Activated naive CD4-positive, alpha-beta T cell treated with anti-CD3 and anti-CD28 coated beads, Interleukin-2, amount 10 ng/mL, durations not matched to agents 7 days and 5 days (primary cell): ENCODE measurements at places on chromosomes 11 and 22.

DNA sequence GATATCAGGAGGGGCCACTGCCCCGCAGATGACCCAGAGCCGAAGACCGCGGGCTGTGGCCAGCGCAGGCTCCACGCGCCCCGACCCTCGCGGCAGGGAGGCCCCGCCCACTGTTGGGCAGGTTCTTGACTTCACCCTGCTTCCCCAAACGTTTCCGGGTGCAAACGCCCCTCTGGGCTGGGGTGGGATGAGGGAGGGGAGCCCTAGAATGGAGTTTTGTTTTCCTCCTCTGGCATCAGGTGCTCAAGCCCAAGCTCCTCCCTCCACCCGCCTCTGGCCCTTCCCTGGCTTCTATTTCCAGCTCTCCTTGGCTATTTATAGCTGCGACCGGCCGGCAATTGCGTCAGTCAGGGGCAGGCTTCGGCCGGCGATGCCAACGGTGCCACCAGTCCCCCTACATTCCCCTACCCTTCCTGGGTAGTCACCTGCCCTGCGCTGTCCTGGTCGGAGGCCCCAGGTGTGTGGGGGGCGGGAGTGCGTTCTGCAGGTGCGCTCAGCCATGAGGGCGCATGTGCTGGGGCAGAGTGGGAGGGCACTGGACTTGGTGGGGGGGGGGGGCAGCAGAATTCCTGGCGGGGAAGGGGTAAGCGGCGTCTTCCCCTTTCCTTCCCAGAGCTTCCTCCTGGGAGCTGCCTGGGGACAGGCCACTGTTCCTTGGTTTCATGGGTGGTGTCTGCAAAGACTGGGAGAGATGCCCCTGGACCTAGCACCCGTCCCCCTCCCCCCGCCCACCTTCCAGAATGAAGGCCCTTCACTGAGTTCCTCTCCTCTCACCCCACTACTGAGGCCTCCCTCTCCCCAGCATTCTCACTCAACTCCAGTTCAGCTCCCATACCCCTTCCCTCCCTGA lies 23.6 kb downstream of the DUSP8 start:
- DNase-seq: no peak
- H3K36me3 ChIP-seq: no peaks in the 10 kb centered on the region
- H3K4me3 ChIP-seq: no peak overlapping the region
- peaks cover 3% of the 10 kb centered on the region for H3K4me1 ChIP-seq

- no peaks in the 10 kb centered on the region for H3K4me1 ChIP-seq
- no peak overlapping the region for H3K27ac ChIP-seq
- H3K4me3 ChIP-seq: no peak overlapping the region
- no peaks in the 10 kb centered on the region for H3K36me3 ChIP-seq
Observed at GRCh38 chr11:103676413-103676812, 360.0 kb upstream of the DDI1 start.

- H3K36me3 ChIP-seq: no peaks in the 10 kb centered on the region
- no peak for DNase-seq
- no peaks in the 10 kb centered on the region for H3K27me3 ChIP-seq
- no peaks in the 10 kb centered on the region for H3K4me1 ChIP-seq
Observed at GRCh38 chr11:1444823-1445422, 41.7 kb downstream of the MOB2 start.

DNA sequence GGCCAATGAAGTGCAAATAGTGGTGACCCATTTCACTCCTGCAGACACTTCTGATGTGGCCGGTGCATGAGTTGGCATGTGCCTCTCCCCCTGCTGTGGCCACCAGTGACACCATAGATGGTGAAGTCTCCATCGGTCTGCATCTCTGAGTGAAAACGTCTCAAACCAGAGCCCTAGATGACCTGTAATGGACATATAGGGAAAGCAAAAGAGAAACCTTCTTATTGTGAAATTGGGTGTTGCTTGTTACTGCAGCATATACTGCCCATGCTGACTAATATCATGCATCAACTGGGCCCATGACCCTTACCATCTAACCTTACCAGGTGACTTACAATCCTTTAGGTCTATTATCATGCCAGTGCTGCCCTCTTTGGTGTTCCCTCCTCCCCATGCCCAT lies 11.7 kb upstream of the VPS37C start:
- H3K4me1 ChIP-seq: peaks cover 24% of the 10 kb centered on the region
- H3K27me3 ChIP-seq: peaks cover 40% of the 10 kb centered on the region
- H3K4me3 ChIP-seq: no peak overlapping the region
- no peak overlapping the region for H3K27ac ChIP-seq

DNA sequence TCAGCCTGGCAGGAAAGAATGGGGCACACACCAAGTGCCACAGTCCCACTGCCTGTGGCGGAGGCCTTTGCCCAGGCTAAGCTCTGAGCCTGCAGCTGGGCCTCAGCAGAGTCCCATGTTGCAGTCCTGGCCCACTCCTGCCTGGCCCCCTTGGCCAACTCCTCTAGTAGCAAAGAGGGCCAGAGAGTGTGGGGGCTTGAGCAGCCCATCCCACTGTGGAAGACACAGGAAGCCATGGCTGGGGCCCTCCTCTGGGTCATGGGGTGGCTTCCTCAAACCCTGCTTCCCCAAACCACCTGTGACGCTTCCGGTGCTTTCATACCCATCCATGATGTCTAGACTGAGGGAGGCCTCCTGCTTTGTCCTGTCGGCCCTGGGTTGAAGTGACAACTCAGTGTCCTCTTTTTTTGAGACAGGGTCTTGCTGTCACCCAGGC lies 5.8 kb downstream of the RPS19BP1 start:
- peaks cover 73% of the 10 kb centered on the region for H3K36me3 ChIP-seq
- peak overlapping the region; percentile 81 for H3K27ac ChIP-seq
- no peak overlapping the region for H3K4me3 ChIP-seq
- peaks cover 93% of the 10 kb centered on the region for H3K4me1 ChIP-seq

DNA sequence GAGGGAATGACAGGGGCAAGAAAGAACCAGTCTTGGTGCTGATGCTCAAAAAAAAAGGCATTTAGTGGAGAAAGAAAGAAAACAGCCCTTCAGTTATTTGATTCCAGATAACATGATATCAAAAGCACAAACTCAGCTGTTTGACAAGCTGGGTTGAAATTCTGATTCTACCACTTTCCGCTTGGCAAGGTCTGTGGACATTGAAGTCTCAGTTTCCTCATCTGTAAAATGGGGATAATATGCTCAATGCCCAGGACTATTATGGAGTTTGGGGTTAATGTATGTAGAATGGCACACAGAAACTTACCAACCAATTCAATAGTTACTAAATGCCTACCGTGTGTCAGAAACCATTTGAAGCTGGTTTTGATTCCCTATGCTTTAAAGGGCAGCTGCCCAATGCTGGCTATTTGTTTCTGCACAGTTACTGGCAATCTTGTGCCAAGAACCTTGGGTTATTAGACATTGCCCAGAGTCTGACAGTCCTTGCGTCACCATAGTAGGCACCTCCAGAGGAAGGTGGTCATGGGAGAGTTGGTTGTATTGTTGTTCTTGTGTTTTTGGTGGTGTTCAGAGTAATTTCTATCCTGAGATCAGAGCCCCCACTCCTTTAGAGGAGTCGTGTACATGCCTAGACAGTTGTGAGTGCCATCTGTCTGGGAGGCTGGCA lies 19.5 kb downstream of the ELF5 start:
- no peak overlapping the region for H3K27ac ChIP-seq
- H3K4me1 ChIP-seq: no peaks in the 10 kb centered on the region
- H3K4me3 ChIP-seq: no peak overlapping the region
- no peak for DNase-seq
- no peaks in the 10 kb centered on the region for H3K36me3 ChIP-seq

- no peaks in the 10 kb centered on the region for H3K36me3 ChIP-seq
- DNase-seq: no peak
- H3K4me3 ChIP-seq: no peak overlapping the region
Observed at GRCh38 chr11:37184326-37184725, 586.3 kb upstream of the RAG2 start.

DNA sequence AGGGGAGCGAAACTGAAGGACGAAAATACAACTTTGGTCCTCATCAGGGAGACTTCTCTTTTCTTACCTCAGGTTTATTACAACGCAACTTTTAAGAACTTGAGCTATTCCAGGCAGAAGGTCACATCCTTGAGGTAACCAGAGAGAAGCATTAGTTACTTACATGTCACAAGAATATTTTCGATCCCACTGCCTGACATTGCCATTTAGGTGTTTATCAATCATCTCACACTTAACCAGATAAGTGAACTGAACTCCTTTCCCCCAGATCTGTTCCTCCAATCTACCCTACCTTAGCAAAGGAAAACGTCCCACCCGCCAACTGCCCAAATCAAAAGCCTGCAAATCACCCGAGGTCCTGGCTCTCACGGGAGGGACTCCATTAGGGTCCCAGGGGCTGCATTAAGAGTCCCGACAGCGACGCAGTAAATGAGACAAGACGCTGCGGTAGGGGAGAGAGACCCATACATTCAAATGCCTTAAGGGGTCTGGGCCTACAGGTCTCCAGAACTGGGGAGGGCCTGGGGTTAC lies 734 bp downstream of the ZNF280B start:
- H3K36me3 ChIP-seq: peaks cover 16% of the 10 kb centered on the region
- DNase-seq: no peak
- peaks cover 7% of the 10 kb centered on the region for H3K27me3 ChIP-seq

- DNase-seq: no peak
- peaks cover 16% of the 10 kb centered on the region for H3K27me3 ChIP-seq
- no peak overlapping the region for H3K4me3 ChIP-seq
- H3K36me3 ChIP-seq: no peaks in the 10 kb centered on the region
- no peaks in the 10 kb centered on the region for H3K4me1 ChIP-seq
Observed at GRCh38 chr11:45278714-45279113, 7.4 kb downstream of the SYT13 start.

GRCh38 chr11:31903225-31904074 lies 92.3 kb upstream of the PAX6 start:
- no peaks in the 10 kb centered on the region for H3K36me3 ChIP-seq
- DNase-seq: no peak
- H3K27ac ChIP-seq: no peak overlapping the region
- H3K27me3 ChIP-seq: peaks cover 8% of the 10 kb centered on the region

DNA sequence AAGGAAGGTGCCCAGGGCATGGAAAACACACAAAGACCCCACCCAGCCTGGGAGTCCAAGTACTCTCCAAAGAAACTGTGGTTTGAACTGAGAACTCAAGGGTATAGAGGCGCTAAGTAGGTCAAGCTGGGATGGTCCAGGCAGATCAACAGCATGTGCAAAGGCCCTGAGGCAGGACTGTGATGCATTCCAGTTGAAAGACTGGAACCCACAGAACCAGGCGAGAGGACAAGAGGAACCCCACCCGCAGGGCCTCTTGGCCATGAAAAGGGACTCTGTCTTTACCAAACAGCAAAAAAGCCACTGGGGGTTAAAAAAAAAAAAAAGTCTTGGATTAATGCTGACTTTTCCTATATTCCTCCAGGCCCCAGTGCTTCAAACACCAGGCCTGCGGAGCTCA lies 14.3 kb downstream of the CARD10 start:
- no peaks in the 10 kb centered on the region for H3K36me3 ChIP-seq
- H3K4me1 ChIP-seq: peaks cover 17% of the 10 kb centered on the region
- H3K27me3 ChIP-seq: peaks cover 63% of the 10 kb centered on the region
- DNase-seq: no peak
- H3K27ac ChIP-seq: no peak overlapping the region

DNA sequence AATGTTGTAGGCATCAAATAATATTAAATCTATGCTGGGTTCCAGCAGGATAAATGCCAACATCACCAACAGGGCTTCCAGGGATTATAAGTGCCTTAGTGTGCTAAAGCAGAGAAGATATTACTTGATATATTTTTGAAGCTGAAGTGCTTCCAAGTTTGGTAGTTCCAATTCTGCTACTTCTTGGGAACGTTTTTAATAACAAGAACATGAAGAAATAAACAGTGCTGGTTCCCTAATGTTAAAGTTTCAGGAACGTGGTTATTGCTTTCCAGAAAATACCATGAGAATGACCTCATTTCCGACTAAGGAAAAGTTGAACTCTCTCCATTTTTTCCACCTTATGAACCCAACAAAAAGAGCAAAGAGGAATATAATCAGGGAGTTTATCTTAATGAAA lies 4.6 kb upstream of the RNF185 start:
- no peak overlapping the region for H3K4me3 ChIP-seq
- peaks cover 32% of the 10 kb centered on the region for H3K27me3 ChIP-seq
- peaks cover 10% of the 10 kb centered on the region for H3K4me1 ChIP-seq
- no peak overlapping the region for H3K27ac ChIP-seq

DNA sequence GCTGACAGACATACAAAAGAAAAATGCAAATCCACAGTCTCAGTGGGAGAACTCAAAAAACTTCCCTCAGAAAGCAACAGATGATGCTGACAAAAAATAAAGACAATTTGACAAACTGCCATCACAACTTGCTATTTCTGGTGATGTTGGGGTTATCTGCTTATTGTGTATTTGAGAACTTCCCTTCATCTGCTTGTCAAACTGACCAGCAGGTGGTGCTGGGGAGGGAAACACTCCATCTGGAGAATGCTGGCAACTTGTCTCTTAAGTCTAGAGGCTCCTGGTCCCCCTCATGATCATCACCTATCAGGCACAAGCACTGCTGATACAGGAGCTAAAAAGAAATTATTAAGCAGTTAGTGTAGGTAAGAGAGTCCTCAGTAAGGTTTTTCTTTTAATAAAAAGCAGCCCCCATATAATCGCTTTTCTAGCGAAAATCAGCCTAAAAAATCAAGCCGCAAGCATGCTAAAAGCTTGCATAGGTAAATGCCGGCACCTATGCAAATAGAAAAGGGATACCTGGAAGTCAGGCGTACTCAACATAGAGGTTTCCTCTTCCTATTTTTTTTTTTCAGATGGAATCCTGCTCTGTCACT lies 9.8 kb upstream of the FAM111B start:
- H3K4me3 ChIP-seq: no peak overlapping the region
- H3K36me3 ChIP-seq: no peaks in the 10 kb centered on the region
- no peak overlapping the region for H3K27ac ChIP-seq
- peaks cover 30% of the 10 kb centered on the region for H3K27me3 ChIP-seq

- H3K27ac ChIP-seq: no peak overlapping the region
- no peak for DNase-seq
- no peak overlapping the region for H3K4me3 ChIP-seq
- H3K36me3 ChIP-seq: no peaks in the 10 kb centered on the region
Observed at GRCh38 chr11:113105592-113105991, 144.4 kb downstream of the NCAM1 start.

- H3K36me3 ChIP-seq: peaks cover 13% of the 10 kb centered on the region
- no peak for DNase-seq
- H3K4me1 ChIP-seq: no peaks in the 10 kb centered on the region
- no peak overlapping the region for H3K27ac ChIP-seq
- H3K27me3 ChIP-seq: no peaks in the 10 kb centered on the region
Observed at GRCh38 chr22:47174096-47174495, 411.6 kb downstream of the TBC1D22A start.

DNA sequence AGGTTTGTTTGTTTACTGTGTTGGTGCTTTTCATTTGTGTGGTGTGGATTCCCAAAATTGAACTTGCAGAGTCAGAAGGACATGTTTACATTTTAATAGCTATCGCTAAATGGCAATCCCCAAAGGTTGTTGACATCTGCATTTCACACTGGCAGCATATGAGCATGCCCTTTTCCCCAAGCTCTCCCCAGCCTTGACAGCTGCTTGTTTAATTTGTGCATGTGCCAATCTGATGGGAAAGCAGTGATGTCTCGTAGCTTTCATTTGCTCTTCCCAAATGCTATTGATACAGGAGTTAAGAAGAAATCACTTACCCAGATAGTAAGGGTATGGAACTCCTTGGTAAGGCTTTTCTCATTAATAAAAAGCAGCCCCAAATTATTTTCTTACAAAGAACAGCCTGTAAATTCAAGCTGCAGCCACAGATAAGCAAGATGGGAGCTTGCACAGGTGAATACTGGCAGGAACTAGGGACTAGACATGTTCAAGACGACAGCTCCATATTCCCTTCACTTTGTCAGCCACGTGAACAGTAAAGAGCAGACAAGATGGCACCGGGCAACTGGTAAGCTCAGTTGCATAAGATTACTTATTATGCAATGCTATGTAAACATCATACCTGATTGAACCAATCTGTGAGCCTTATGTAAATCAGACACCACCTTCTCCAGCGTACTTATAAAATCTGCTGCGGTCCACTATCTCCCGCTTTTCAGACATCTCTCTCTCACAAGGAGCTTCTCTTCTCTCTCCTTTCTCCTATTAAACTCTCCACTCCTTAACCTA lies 87.4 kb downstream of the IGLL5 start:
- no peaks in the 10 kb centered on the region for H3K4me1 ChIP-seq
- no peaks in the 10 kb centered on the region for H3K36me3 ChIP-seq
- no peak overlapping the region for H3K4me3 ChIP-seq
- peaks cover 19% of the 10 kb centered on the region for H3K27me3 ChIP-seq
- H3K27ac ChIP-seq: no peak overlapping the region
